Right renal cortex interstitium (tissue), 3 donors: ENCODE measurements at places on chromosomes 4 and X. TPM values are rescaled to one million over a fixed set of nuclear protein-coding genes. Genes with fewer than 3 reads are reported as not detected.

DNA sequence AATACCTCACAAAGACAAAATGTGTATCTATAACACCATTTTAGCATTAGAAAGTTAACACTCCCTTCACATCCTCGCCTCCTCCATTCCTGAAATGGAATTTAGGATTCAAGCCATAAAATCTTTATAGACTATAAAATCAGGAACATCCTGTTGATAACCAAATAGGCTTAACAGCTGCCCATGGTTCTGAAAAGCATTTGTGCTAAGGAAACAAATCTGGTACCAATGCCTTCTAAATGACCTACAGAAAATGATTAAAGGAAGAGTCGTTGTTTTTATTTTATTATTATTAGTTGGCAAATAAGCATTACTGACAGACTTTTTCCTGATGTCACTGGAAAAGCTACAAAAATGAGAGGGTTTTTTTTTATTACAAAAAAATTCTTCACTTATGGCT is 79.8 kb downstream of the PAPSS1 start:
- DNase-seq: no peak

DNA sequence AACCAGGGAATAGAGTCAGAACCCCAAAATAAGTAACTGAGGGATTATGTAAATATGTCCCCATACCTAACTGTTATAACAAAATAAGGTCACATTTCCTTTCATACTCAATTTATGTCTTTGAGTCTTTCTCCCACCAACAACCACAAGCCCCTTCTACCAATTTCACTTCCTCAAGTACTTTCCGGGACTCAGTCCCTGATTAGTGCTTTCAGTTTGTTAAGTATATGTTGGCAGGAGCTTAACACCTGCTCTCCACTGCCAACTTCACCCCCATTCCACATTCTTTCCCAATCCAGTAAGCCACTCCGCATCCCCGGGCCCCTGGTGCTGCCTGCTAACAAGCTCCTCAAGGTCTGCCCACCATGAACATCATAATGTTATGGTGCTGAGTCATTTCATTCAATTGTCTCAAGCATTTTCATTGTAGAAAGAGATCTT is 71.3 kb upstream of the SPRY1 start:
- DNase-seq: no peak

GRCh38 chr4:172998527-172999469 is 169.8 kb upstream of the GALNT7 start:
- DNase-seq: no peak

DNA sequence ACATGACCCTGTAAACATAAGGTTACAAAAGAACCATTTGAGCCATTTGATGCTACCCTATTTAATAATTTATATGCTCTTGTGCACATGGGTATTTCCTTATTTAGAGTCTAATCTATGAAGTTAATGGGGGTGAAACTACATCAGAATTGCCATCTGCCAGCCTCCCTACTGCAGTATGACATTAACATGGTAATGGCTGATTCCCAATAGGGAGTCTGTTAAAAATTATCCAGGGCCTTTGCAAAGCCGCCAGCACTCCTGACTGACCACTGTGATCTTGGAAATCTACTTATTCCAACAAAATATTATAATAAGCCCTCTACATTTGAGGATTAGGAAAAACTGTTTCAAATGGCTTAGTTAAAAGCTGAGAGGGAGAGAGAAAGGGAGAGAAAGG is 153.7 kb downstream of the CLCN4 start:
- DNase-seq: no peak

Gene CCSER1
- polyA plus RNA-seq: 21.2 TPM
